ENCODE measurements at places on chromosomes 2 and 18. TPM values are rescaled to one million over a fixed set of nuclear protein-coding genes. Genes with fewer than 3 reads are reported as not detected.

The SCN7A gene
- polyA plus RNA-seq, result 11.1 TPM

The CHST9 gene
- 0.38 TPM for polyA plus RNA-seq

The IL36RN gene
- not detected for polyA plus RNA-seq

The CIDEA gene
- polyA plus RNA-seq, result 2.2 TPM

The FSHR gene
- not detected for polyA plus RNA-seq

The TGFA gene
- polyA plus RNA-seq, result 2.1 TPM

The STAT4 gene
- 0.80 TPM for polyA plus RNA-seq
